ENCODE measurements at places on chromosomes 4 and X. TPM values are rescaled to one million over a fixed set of nuclear protein-coding genes. Genes with fewer than 3 reads are reported as not detected.

DNA sequence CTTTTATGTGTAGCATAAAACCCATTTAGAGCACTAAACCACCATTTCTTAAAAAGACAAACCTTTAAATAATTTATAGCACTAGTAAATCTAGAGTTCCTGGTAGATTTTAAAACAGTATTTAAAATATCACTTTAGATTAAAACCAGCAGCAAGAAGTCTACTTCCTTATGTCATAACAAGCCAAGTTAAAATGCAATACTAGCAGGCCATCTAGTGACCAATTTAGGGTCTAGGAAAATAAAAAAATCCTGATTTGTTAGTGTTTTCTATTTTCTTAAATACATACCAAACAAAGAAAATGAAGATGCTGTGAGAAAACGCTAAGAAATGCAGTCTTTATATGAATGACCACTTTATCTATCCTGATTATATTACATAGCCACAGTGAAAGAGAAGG is 53.9 kb downstream of the PAPSS1 start:
- no peak for DNase-seq

- no peak for DNase-seq
Observed at GRCh38 chrX:14777525-14777924, 95.3 kb downstream of the FANCB start.

- no peak for DNase-seq
Observed at GRCh38 chr4:148828291-148828690, 386.1 kb upstream of the NR3C2 start.

PABPC1L2A gene
- not detected for total RNA-seq

CENPE gene
- total RNA-seq: 4.1 TPM

DNA sequence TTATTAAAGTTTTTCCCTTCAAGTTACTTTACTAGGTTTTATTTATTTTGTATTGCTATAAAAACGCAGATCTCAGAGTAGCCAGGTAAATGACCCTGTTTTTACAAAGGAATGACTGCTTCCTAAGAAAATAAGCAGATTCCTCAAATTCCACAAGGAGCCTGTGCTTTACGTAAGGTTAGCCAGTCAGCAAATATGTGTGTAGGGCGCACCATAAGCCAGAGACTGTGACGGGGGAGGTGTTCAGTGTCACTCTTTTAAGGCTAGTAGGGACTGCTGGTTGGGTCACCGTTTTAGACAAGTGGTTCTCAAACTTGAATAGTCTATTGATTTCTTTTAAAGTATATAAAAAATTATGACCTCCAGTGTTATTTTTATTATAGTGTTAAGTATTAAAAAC is 119.9 kb downstream of the ANK2 start:
- no peak for DNase-seq

RENBP gene
- not detected for total RNA-seq

- DNase-seq: no peak
Observed at GRCh38 chr4:6354119-6354518, 84.5 kb downstream of the WFS1 start.

DNA sequence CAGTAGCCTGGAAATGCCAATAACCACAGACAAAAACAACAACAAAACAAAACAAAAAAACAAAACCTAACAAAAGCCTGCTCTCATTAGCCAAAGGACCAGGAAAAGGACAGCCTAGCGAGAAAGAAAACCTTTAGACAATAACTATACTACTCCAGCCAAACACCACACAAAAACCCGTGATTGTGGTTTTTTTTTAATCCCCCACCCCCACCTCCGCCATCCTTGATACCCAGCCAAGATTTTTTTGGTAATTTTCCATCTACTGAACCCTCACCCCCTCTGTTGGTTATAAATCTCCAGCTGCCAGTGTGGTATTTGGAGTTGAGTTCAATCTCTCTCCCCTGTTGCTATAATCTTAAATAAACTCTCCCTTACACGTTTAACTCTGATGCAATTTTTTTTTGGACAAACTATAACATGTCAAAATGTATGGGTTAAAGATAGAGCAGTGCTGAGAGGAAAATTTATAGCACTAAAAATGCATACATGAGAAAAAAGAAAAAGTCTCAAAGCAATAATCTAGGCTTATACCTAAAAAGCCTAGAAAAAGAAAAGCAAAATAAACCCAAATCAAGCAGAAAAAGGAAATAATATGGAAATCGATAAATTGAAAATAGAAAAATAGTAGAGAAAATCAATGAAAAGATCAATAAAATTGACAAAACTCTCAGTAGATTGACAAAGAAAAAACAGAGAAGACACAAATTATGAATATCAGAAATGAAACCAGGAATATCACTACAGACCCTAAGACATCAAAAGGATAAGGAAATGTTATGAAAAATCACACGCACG is 83.7 kb downstream of the NAT8L start:
- no peak for DNase-seq

DNA sequence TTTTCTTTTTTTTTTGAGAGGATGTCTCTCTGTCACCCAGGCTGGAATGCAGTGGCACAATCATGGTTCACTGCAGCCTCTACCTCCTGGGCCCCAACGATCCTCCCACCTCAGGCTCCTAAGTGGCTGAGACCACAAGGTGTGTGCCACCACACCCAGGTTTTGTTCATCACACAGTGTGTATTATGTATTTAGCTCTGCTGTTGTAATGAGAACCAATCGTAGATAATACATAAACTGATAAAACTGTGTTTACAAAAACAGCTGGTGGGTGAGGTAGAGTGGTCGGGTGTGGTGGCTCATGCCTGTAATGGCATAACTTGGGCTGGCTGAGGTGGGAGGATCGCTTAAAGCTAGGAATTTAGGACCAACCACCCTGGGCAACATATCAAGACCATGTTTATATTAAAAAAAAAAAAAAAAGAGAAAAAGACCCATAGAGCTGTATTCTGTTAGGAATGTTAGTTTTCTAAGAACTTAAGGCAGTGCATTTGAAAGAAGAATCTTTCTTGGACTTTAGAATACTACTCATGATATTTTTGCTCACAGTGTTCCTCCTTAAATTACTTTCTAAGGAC is 34.9 kb downstream of the POLR2B start:
- DNase-seq: no peak
